ENCODE measurements at places on chromosomes 2 and 18.

DNA sequence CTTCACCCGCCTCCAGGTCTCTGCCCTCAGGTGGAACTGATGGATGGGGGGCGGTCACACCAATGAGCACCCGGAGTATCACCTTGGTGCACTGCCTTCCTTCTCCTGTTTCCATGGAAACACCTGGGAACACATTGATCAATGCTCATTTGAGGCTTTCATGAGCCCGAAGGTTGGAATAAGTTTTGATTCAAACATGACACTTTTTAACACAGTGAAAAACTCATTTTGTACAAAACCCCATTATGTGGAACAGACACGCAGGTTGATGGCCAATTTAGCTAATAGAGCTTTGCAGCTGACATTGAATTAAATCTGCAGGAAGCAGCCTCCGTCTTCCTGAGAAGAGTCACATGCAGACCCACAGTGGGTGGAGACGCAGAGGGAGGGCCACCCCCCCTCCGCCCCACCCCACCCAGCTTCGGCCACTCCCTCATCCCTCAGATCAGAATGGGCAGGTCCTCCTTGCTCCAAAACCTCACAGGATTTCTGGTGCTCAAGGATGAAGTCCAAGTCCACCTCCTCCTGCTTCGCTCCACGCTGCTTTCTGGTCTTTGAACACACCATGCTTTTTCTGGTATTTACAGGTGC, 96.0 kb upstream of the MYCN start:
- DNase-seq, result no peak

GRCh38 chr2:194824450-194824849, 832.6 kb upstream of the SLC39A10 start:
- no peak for DNase-seq

GRCh38 chr2:11128243-11128951, 26.9 kb upstream of the SLC66A3 start:
- no peak for DNase-seq

DNA sequence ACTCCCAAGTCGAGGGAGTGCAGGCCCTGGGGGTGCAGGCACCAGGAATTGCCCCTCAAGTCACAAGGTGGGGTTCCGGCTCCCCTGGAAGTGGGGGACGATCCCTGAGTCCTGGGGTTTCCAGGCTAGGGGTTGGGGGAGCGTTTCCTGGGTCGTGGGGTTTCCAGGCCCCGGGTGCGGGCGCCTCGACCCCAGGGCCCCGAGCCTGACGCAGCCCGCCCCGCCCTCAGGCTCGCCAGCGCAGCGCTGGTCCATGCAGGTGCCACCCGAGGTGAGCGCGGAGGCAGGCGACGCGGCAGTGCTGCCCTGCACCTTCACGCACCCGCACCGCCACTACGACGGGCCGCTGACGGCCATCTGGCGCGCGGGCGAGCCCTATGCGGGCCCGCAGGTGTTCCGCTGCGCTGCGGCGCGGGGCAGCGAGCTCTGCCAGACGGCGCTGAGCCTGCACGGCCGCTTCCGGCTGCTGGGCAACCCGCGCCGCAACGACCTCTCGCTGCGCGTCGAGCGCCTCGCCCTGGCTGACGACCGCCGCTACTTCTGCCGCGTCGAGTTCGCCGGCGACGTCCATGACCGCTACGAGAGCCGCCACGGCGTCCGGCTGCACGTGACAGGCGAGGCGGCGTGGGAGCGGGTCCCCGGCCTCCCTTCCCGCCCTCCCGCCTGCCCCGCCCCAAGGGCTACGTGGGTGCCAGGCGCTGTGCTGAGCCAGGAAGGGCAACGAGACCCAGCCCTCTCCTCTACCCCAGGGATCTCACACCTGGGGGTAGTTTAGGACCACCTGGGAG, 12.0 kb downstream of the SIGLEC15 start:
- peak; percentile 19 for DNase-seq

DNA sequence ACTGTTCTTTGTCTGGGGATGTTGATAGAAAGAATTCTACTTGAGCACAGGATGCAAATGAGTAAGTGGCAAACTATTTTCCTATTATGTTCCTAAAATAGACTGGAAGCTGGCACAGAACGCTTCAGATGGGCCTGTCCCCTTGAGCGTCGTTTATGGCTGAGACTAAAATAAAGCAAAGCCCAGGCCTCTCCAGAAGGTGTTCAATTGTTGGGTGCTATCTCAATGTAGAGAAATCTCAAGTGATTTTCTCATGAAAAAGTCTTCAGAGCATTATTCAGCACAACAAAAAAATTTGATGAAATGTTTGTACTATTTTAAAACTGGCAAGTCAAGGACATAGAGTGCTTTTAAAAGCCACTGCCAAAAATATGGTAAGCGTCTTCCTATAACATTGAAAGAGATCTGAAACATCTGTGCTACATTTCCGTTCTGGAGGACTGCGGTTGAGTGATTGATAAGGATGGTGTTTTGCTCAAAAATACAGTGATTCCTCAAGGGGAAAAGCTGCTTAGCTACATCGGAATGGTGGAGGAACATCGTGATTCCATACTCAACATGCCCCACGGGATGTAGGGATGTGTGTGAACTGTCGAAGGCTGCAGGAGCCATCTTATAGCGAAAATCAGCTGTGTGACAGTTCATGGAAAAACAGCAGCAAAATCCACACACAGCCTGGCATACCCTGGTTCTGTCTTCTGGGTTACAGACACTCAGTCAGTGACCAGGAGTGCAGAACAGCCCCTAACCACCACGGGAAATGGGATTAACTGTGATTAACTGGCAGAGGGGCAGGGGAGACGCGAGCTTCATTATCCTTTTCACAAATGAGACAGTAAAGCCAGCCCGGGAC, 10.4 kb upstream of the LRRFIP1 start:
- peak; percentile 89 for DNase-seq

GRCh38 chr2:224711381-224711780, 4.8 kb downstream of the CCDC195 start:
- DNase-seq, result no peak

- no peak for DNase-seq
Measured at GRCh38 chr18:11502368-11502767, 107.0 kb upstream of the SLC35G4 start.

DNA sequence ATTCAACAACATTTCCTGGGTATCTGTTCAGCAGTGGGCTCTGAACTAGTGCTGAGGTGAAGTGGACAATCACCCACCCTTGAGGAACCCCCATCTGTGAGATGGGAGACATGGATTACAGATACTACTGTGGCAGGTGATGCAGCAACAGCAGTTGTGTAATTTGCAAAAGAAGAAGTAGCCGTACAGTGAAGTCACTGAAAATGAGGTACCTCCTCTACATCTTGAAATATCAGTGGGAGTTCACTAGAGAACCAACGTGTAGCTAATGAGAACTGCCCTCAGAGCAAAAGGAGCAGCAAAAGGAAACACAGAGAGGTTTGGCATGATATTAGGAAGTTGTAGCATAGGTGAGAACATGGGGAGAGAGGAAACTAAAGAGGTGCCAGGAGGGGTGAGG, 41.3 kb downstream of the VSNL1 start:
- DNase-seq, result no peak

DNA sequence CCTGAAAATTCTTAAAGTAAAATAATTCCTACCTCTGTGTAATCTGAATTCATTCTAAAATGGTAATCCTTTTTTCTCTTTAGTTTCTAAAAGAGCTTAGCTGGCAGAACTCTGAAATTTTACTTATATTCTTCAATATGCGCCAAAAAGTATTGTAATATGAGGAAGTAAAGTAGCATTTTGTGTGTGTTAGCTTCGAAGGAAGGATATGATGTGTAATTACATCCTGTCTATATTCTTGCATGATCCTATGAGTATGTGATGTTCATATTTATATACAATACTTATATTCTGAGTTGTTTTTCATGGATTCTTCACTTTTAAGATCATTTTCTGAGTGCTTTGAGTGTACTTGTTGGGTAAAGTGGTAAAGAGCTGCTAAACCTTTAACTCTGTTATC, 402.9 kb upstream of the PKDCC start:
- no peak for DNase-seq

DNA sequence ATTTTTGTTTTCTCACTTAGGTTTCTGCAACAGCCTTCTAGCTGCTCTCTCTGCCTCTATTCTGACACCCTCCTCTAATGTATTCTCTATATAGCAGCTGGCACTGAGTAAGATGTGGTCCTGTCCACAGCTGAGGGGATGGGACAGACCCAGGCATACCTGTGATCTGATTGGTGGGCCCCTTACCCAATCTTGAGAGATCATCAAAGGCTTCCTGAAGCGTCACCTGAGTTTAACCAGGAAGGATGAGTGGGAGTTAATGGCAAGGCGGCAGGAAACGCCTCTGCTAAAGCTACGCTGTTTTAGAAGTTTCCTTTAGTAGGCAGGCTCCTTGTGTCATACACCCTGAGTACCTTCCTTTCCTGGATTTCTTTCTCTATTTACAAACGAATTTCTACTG, 5.7 kb upstream of the TET3 start:
- DNase-seq, result no peak

DNA sequence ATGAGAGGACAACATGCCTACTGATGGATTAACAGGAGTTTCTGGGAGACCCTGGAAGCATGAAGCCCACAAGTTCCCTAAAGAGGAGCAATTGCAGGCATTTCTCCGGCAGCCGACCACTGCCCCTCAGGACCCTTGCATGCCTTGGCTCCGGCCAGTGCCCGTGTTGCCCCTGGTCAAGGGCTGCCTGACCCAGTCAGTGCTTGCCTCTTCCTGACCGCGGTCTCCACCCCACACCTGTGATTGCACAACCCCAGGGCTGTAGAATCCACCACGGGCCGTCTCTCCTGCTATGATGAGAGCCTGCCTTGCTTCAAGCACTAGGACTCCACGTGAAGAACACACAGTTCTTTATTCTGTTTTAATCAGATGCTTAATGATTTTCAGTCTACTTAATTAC, 127.5 kb downstream of the GLI2 start:
- DNase-seq, result no peak

DNA sequence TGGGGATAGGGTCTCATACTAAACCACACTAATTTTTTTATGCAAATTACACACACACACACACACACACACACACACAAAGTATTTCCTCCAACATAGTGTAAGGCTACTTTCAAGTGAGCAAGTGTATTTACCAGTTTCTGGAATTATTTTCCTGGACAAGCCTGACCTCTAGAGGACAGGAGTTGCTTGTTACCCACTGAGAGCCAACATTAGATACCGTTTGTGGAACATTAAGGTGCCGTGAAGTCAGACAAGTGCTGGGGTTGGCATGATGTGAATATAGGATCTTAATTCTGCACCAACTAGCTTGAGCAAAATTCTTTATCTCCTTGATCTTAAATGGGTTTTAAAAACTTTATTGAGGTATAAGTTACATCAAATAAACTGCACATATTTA, 39.3 kb upstream of the SERPINB2 start:
- peak; percentile 59 for DNase-seq

GRCh38 chr2:55384786-55385185, 34.9 kb downstream of the CCDC88A start:
- no peak for DNase-seq

DNA sequence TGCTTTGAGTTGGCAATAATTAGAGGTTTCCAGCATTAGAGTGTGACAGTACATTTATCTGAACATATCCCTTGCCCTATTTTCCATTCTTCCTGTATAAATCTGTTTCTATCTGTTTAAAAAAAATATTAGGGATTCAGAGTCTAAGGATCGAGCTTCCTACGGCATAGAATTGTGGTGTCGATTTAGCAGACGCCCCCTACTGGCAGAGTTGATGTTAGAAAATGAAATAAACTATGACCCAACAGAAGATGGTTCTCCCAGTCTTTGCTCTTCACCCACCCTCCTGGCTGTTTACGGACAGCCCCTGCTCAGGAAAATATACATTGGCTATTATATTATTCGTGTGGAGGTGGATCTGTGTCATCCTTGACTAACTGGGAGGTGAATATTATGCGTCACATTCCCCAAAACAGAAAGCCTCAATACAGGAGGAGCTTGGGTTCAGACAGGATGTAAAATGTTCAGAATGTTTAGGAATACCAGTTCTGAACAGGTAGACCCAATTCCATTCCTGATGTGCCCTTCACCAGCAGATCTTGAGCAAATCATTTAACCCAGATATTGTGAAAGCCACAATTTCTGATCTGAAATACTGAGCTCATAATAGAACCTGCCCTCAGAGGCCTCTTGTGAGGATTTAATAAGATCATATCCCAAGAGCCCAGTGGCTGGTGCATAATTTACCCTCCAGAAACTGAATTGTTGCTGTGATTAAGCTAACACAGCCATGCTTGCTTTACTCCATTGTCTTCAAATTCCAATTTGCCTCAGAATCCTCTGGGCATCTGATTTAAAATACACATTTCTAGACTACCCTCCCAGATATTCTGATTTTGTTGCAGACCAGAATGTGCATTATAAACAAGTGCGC, 10.8 kb upstream of the ERMN start:
- DNase-seq, result peak; percentile 45

GRCh38 chr2:231397011-231397927, 1.8 kb downstream of the B3GNT7 start:
- DNase-seq, result no peak

GRCh38 chr2:215290980-215291599, 20.8 kb upstream of the ATIC start:
- no peak for DNase-seq

- DNase-seq, result no peak
Measured at GRCh38 chr2:148538375-148538774, 106.2 kb upstream of the EPC2 start.

DNA sequence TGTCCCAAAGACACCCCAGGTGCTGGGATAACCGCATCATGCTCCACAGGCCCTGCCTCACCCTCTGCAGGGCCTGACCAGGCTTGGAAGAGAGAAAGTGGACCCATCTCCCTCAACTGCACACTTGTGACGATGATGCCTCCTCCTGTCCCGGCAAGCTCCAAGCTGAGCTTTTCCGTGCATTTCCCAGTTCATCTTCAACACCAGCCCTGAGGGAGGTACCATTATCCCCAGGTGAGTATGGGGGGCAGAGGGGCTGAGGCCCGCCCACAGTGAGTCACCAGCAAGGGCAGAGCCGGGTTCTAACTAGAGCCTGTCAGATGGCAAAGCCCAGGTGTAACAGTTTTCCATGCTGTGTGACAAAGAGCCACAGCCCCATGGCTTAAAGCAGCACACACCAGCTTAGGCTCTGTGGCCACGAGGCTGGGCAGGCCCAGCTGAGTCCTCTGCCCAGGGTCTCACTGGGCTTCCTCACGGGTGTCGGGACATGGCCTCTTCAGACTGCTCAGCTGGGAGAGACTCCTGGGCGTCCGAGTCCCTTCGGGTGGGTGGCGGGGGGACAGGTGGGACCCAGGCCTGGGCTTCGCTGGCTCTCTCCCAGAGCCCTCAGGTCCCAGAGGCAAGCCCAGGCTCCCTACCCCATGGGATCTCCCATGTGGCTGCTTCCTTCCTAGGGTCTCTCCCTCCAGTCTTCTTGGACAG, 108.4 kb upstream of the OTOS start:
- no peak for DNase-seq

DNA sequence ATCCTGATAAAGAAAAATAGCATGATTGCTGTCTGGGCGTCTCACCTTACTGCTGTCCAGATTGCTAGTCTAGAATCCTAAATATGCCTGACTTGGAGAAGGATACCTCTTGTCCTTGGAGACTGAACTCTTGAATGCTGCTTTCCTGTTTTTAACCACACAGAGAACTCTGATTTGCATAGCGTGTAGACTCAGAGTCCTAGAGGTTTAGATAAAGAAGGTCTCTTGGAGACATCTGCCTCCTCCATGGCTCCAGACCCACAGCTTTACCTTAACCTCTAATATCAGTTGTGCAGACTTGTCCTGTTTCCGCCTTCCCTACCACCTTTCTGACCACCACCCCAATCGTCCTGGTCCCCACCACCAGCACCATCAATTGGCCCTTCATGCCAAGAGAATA, 292.6 kb upstream of the CYRIA start:
- no peak for DNase-seq

- DNase-seq, result no peak
Measured at GRCh38 chr18:55163550-55163949, 204.3 kb upstream of the CCDC68 start.

Measured in MV-4-11 (cell line).